Activated T-helper 17 cell treated with anti-CD3 and anti-CD28 coated beads, Interleukin-2, amount 50 U/mL, for 72 hours (primary cell): ENCODE measurements at places on chromosomes 2 and 18. TPM values are rescaled to one million over a fixed set of nuclear protein-coding genes. Genes with fewer than 3 reads are reported as not detected.

DNA sequence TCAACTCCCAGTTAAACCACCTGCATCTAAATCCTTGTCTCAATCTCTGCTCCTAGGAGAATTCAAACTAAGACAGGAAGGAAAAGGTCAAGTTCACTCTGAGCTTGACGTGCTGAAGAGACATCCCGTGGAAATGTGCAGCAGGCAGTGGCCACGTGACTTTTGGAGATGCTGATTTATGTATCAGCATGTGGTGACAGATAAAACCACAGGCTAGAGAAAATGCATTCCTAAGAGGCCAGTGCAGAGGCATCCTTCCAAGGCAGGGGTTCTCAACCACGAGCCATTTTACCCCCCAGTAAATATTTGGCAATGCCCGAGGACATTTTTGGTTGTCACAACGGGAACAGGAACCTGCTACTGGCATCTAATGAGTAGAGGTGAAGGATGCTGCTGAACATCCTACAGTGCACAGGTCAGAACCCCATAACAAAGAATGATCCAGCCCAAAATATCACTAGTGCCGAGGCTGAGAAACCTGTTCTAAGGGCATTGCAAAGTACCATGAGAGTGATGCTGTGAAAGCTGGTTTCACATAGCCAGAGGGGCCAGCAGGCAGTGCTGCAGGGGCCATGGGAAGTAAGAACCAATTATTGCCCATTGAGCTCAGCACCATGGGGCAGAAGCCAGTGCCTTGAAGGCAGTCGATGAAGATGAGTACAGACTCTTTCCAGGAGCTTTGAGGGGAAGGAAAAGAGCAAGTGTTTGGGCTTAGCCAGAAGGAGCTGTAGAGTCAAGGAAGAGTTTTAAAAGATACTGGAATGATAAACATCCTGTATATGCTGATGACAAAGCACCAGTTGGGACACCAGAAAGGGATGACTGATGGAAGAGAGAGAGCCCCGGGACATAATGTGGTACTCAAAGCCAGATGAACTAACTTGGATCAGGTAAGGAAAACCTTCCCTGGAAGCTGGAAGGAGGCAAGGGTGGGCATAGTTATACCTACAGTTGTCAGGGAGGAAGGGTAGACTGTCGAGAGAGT lies 174.6 kb downstream of the HAUS1 start:
- peak; percentile 25 for ATAC-seq

- ATAC-seq = no peak
These were observed 126.5 kb downstream of the INO80D start for GRCh38 chr2:205959521-205959920.

DNA sequence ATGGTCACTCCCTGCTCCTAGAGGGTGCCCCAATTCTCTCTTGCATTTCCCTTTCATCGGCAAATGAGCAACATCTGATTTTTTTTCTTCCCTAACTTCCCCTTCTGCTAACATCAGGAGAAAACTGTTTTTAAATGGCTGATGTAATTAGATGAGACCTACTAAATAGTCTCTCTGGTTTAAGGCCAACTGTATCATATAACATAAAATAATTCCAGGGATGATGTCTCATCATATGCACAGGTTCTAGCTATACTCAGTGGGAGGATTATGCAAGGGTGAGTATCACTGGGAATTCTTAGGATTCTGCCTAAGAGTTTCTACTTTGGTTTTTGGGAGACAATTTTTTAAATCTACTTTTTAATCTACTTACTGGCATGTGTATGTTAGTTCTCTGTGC lies 193.4 kb downstream of the PARD3B start:
- ATAC-seq = no peak

DNA sequence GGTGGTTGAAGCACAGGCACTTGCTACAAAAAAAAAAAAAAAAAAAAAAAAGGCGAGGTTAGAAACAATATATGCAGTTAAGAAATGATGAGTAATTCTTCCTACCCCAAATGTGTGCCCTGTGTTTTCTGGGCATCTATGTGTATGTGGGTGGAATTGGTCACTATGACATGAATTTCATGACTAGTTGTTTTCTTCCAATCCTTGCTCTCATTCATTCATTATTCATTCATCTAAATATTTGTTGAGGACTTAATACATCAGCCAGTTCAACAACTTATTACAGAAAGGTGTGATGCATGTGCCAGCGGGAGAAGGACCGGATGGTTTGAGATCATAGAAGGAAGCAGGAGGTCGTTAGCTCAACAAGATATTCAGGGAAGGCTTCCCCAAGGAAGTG lies 8.3 kb upstream of the EGR4 start:
- ATAC-seq = peak; percentile 43

DNA sequence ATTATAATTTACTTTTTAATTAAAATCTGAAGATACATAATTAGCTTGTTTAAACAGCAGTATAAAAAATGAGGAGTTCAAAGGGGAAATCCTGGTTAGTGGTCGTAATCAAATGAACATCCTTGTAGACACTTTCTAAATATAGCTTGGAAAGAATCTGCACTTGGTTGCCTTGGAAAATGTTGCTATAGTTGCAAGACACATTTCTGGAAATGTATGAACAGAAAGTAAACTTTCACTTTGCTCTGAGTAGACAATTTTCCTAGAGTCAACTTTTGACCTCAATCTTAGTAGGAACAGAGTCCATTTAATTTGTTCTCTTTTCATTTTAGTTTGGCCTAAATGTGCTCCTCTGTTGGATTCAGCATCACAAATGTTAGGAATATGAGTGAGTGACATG lies 38.3 kb downstream of the GCA start:
- no peak for ATAC-seq

GRCh38 chr18:70384181-70384790 lies 95.4 kb downstream of the SOCS6 start:
- ATAC-seq = peak; percentile 66

- ATAC-seq = no peak
These were observed 34.1 kb downstream of the TANC1 start for GRCh38 chr2:159002462-159003111.

DNA sequence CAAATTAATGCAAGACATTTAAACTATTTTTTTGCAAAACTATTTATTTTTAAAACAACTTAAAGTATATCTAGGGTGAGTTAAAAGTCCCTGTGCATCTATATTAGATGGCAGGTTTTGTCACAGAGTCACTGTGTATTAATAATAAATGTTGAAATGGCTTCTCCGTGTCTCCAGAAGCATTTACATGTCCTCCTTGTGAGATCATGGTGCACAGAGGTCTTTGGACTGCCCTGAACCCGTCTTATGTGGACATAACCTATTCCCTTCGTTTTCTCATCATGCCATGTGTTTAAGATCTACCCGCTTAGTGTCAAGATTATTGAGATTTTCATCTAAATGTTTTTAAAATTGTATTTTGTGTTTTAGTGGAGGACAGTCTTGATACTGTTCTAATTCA lies 39.3 kb downstream of the SOCS6 start:
- no peak for ATAC-seq

DNA sequence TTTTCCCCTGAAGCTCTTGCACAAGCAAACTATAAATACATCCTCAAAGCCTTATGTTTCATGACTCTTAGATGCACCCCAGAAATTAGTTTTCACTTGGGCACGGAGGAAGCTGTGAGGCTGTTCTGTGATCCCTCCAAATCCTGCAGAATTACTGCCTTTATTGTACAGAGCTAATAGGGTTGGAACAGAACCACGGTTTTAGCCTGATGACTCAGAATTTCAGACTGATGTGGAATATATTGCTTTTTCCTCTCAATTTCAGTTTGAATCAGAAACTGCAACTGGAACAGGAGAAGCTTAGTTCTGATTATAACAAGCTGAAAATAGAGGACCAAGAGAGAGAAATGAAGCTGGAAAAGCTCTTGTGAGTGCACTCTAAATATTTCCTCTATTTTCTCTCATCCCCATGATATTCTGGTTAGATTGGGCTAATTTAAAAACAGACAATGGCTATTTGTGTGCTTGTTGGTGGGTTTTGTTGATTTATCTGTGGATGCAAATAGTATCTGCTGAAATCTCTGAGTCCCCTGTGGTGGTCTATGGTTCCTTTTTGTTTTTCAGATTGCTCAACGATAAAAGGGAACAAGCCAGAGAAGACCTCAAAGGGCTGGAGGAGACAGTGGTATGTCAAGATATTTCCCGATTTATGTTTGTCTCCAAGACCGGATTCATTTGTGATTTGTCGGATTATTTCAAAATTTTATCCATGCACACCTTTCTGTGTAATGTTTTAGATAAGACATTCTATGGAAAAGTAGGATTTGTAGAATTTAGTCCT lies 38.2 kb upstream of the LYPD6B start:
- ATAC-seq = peak; percentile 88

DNA sequence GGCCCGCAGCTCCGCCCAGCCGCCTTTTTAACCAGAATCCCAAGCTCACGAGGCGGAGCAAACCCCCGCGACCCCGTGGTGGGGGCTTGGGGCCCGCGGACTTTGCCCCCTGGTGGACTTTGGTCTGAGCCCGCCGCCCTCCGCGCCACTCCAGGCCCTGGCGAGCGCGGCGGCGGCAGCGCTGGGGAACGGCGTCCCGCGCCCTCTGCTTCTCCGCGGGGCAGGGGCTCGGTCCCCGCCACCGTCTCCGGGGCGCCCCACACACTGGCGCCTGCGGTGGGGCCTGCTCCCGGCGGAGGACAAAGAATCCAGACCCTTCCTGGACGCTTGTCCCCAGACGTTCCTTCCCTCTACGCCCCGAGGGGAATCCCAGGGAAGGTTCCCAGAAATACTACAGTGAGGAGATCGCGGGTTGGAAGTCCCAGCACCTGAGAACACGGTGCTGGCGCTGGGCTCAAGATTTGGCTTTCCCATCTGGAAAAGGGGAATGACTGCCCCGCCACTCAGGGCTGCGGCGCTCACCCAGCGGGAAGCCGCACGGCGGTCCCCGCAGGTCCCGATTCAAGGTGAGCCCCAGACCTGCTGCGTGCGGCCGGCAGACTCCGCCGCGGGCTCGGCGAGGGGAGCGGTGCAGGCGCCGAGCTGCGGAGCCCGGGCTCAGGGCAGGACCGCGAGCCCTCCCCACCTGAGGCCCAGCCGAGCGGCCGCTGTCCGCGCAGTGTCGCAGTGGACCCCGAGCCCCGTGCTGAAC lies at the start of gene HAAO:
TSS of gene HAAO (minus strand) at position 1 of the 751 bp plus-strand sequence. CDS start 47 bp downstream, outside the sequence.
- ATAC-seq = peak; percentile 30

GRCh38 chr2:134600208-134600607 lies 118.6 kb downstream of the TMEM163 start:
- no peak for ATAC-seq

GRCh38 chr2:51791496-51791895 lies 759.6 kb upstream of the NRXN1 start:
- ATAC-seq = no peak

DNA sequence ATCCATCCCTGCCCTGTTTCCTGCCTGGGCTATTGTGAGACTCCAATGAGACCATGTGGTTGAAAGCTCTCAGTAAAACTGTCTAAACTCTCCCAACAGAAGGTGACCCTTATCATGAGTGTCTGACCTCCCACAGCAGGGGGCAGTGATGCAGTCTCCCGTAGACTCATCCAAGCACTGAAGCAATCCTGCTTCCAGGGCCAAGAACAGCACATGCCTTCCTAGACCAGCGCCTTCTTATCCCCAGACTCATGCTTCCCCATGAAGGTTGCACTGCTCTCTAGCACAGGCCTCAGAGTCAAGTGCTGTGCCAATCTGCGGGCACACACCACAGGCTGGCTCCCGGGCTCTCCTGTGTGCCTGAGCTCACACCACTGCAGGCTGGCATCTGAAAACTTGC lies 112.3 kb downstream of the TNS1 start:
- no peak for ATAC-seq

Gene PROKR1
- not detected for total RNA-seq

Gene NT5C1B
- total RNA-seq = not detected

Gene HRH4
- total RNA-seq = 2.2 TPM

Gene PLEK
- total RNA-seq = 1.0 TPM

Gene NEB
- total RNA-seq = 1.3 TPM

Gene CTNNA2
- total RNA-seq = not detected

Gene SPP2
- not detected for total RNA-seq

Gene ARHGAP28
- total RNA-seq = not detected
